ENCODE measurements at places on chromosomes 6 and 20.

GRCh38 chr6:40810171-40810570 is 223.0 kb upstream of the LRFN2 start:
- DNase-seq: no peak

GRCh38 chr6:80163754-80164187 is 57.3 kb downstream of the BCKDHB start:
- DNase-seq: peak; percentile 60

DNA sequence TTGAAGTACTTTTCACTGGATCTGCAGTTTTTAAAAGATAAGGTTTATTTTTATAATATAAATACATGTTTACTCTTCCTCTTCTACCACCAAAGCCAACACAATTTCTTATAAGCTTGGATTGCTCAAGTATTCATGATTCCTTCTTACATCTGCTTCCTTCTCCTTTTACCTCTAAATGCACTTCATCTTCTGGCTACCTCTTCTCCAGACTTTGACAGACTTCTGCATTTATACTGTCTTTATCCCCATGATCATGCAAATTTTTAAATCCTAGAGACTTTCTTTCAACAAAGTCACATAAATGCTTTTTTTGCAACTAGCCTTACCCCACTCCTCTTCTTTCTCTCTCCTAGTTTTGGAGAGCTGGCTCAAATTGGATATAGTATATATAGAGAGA is 142.9 kb downstream of the TFAP2B start:
- no peak for DNase-seq

DNA sequence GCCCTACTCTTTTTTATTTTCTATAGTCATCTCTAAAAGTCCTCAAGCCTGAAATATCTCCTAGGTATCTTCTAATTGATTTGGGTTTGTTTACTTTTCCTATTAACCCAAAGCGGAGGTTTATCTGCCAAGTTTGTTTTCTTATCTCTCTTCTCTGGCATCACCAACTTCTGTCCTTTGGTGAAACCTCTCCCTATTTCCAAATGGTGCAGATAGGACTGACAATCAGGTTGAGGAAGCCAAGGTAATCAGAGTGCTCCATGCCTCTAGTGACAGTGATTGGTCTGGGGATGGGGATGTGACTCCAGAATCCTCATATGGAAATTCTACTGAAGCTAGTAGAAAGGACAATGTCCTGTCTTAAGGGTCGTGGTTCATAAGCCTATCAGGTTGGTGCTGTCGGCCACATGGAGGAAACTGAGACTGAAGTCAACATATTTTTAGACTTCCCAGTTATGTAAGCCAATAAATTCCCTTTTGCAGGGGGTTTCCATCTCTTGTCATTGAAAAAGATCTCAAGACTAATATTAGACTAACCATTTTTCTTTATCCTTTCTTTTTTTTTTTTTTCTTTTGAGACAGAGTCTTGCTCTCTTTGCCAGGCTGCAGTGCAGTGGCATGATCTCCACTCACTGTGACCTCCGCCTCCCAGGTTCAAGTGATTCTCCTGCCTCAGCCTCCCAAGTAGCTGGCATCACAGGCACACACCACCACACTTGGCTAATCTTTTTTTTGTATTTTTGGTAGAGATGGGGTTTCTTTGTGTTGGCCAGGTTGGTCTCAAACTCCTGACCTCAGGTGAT is 28.0 kb downstream of the KIF6 start:
- DNase-seq: no peak

GRCh38 chr20:59154317-59155013 is 9.2 kb upstream of the ZNF831 start:
- no peak for DNase-seq

- no peak for DNase-seq
Measured at GRCh38 chr6:81894788-81895271, 142.3 kb upstream of the TENT5A start.

- DNase-seq: no peak
Measured at GRCh38 chr6:98836025-98836961, 1.9 kb downstream of the POU3F2 start.

- no peak for DNase-seq
Measured at GRCh38 chr20:15866916-15867730, 706.1 kb downstream of the KIF16B start.

GRCh38 chr20:45445805-45446562 is 23.6 kb upstream of the WFDC2 start:
- no peak for DNase-seq

GRCh38 chr6:157558487-157559200 is 177.7 kb downstream of the ZDHHC14 start:
- no peak for DNase-seq

GRCh38 chr6:44113414-44113813 is 13.8 kb downstream of the MRPL14 start:
- no peak for DNase-seq

GRCh38 chr6:107879941-107880340 is 55.8 kb upstream of the SCML4 start:
- DNase-seq: no peak

DNA sequence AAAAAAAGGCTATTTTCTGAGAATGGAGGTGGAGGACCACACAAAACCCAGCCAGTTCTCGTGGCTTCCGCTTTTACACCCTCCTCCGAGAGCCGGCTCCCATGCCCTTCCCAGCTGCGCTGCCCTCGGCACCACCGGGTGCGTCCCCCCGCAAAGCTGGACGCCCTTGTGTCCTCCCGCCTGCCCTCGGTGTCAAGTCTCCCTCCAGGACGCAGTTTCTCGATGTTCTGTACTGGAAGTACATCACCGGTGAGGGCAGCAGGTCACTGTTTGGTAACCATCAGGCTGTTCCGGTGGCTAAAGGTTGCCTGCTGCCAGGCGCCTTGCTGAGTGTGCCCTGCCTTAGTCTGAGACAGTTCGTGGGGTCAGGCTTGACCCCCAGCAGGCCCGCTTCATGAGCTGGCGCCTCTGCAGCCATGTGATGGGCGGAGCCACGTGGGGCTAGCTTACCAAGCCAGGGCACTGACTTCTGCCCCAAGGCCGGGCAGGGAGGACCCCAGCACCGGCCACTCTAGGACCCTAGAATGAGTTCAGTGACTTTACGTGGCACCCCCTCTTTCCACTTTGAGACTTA is 34.6 kb downstream of the RREB1 start:
- DNase-seq: no peak

- DNase-seq: peak; percentile 92
Measured at GRCh38 chr6:37077905-37078296, 72.4 kb downstream of the FGD2 start.

DNA sequence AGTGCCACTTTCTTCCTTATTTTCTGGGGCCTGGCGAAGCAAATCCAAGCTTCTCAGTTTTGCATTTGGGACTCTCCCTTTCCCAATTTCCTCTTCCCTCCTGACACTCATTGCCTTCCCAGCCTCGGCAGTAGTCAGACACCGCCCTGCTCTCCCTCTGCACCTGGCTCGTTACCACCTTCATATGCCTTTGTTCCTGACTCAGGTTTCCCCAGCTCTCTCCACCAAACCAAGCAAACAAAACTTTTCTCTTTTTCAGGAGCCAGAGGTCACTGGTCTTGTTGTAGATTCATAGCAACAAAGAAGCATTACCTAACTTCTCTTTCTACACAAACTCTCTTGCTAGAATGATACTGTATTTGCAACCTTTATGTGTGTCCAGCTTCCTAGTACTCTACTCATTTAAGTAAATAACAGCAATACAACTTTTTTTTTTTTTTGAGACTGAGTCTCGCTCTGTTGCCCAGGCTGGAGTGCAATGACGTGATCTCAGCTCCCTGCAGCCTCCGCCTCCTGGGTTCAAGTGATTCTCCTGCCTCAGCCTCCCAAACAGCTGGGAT is 9.0 kb upstream of the ZC3H12D start:
- DNase-seq: no peak

DNA sequence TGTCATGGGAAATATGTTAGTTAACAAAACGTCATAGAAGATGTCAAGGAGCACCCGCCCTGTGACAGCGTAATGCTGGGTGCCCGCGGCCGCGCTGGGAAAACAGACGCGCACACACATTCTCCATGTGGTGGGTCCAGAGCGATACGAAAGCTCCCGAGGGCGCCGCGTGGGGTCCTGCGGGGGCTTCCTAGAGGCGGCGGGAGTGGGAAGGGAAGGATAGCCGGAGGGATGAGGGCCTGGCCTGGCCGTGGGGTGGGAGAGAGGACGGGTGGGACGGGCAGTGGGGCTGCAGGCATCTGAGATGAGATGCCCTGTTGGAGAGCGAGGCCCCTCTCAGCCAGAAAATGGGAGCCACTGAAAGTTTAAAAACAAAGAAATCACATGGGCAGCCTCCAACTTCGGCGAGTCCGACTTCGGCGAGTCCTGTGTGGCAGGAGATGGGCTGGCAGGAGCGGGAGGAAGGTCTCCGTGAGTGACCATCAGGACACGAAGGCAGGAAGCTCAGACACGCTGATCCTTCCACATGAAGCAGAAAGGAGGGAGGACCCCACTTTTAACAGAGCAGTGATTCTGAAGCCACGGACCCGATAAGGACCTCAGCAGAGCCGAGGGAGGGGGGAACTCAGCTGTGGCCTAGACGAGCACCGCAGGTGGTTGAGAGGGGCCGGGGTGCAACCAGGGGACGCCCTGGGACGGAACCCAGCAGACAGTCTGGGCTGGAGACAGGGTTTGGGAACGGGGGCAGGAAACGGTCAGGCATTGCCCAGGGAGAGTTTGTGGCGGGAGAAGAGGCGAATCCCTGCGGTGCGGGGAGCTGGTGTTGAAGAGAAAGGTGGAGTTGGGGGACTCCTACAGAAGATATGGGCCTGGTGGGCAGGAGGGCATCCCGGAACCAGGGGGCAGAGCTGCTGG is 114.1 kb upstream of the FRMD1 start:
- DNase-seq: no peak

- peak; percentile 35 for DNase-seq
Measured at GRCh38 chr20:14992961-14993360, 655.5 kb upstream of the FLRT3 start.

- no peak for DNase-seq
Measured at GRCh38 chr6:40583709-40584108, 3.5 kb downstream of the LRFN2 start.

DNA sequence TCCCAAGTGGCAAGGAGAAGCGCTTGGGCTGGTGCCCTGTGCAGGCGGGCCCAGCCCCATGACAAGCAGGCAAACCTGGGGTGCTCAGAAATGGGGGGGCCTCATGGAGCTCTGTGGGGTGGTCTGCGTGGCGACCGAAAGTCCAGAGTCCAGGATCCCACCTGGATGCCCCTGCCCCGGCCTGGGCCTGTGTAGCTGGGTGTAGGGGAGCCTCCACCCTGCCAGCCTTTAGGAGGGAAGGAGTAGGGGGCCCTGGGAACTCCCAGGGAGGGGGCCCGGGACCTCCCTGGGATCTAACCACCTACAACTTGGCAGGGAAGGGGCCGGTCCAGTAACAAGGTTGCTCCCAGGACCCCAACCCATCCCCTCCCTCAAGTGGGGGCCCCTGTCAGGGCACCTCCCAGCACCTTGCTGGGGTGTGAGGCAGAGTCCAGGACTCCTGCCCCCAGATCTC is 4.5 kb upstream of the LAMA5 start:
- DNase-seq: no peak

DNA sequence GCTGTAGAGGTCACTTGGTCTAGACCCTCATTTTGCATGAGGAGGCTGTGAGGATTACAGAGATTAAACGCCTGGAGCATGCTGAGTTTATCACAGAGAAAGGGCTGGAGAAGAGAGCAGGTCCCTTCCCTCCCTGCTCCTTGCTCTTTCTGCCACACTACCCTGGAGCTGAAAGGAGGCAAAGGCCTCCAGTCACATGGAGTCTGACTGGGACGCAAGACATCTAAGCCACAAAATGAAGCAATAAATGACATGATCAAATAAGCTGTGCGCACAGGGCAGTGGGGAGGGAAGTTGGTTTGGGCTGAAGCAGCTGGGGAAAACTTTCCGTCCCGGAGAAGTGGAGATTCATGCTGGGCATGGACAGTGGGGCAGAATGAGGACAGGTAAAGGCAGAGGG is 33.3 kb downstream of the ATXN1 start:
- DNase-seq: no peak

- no peak for DNase-seq
Measured at GRCh38 chr6:102137859-102138258, 744.4 kb downstream of the GRIK2 start.

DNA sequence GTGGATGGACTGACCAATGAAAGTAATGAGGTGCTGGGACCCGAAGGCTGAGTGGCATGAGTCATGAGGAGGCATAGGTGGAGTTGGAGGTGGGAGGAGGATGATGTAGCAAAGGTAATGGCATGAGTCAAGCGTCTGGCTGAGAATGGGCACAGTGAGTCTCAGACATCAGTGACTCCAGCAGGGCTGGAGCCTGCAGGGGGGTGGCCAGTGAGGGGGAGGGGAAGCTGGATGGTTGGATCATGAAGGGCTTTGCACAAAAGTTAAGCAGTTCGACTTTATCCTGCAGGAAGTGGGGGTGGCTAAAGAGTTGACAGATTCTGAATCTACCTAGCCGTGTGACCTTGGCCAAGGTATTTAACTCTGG is 99.0 kb upstream of the IYD start:
- no peak for DNase-seq

DNA sequence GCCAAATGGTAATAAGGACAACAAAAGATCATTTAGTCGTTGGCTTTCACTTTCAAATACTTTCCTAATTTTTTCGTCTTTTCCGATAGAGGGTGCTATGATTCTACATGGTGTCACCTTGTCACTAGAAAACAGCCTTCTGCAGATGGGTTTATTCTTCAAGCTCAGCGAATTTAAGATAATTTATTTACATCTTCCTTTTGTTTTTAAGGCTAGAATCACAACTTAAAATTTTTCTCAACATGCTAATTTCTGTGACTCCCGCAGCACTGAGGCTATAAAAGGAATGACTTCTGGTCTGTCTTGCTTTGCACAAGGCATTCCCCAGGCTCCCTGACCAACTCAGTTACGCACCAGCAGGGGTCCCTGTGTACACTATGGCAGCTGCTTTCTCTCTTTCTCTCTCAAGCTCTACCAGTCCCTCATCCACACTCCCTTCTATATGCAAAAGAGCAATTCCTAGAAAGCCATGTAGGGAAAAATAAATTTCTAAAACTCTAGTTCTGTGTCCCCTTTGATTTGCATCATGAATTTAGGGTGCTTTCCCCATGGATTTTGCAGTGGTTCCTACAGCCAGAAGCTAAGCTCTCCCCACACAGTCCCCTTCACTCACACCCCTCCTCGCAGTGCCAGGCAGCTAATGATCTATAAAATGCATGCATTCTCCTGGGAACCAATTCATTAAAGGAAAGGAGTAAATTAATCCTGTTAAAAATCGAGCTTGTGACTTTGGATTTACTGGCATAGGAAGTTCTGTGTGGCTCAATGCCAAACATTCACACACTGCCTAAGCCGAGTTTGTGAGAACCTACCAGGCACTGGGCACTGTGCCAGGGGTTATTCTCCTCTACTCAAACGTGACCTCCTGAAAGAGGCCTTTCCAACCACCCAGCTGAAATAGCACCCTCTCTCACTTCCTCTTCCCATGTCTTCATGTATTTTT is 74.5 kb downstream of the DCDC2 start:
- DNase-seq: no peak

- DNase-seq: no peak
Measured at GRCh38 chr20:25476106-25477013, 68.9 kb downstream of the GINS1 start.

DNA sequence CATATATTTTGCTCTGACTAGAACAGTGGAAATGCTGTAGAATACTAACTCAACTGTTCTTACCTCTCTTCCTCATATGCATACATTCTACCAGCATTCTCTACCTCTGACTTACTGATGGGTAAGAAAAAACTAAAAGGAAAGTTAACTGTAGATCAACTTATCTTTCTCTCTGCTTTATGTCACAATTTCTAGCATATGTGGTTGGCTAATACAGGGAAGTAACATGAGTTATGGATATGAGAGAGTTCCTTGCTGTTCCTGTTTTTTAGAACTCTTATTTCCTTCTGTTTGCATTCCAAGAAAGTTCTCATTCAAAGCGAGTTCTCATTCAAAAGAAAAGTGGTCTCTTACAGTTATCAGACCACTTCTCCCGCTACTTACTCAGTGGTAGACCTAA is 226.8 kb upstream of the SGK1 start:
- DNase-seq: no peak

All from GM04504 (cell line).